ENCODE measurements at places on chromosomes 4 and X. TPM values are rescaled to one million over a fixed set of nuclear protein-coding genes. Genes with fewer than 3 reads are reported as not detected.
A peak's percentile ranks its signal among the peaks of the same experiment; 100 is the strongest.

GRCh38 chr4:76458825-76459224 is 23.8 kb downstream of the SHROOM3 start:
- no peak for DNase-seq

DNA sequence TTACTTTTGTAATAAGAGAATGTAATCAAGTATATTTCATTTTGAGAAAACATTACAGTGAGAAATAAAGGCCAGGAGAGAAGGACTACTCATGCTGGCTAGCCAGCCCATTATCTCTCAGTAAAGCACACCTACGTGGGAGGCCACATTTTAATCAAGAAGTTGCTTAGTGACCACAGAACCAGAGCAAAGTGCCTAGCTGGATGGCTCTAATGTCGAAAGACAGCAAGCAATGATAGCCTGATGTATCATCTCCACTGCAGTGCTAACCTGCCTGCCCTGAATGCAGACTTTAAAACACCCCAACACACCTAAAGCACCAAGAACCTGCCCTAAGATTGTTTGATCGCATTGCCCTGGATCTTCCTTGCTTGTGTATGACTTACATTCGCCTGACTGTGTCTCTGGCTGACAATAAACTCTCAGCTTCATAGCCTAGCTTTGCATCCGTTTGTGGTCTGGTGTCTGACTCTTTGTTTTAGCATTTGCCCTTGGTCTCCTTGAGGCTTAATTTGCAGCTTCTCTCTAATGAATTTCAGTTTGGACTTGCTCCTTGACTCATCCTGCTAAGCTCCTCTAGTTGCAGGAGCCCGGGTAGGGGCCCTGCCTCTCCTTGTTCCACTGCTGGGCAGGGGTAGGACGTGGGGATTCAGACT is 31.4 kb upstream of the SOWAHD start:
- no peak for DNase-seq

GRCh38 chr4:174152717-174153466 is 130.6 kb downstream of the FBXO8 start:
- no peak for DNase-seq

- DNase-seq, result no peak
Measured at GRCh38 chr4:185020863-185021761, 2.8 kb downstream of the HELT start.

PNMA5 gene
- total RNA-seq, result not detected

- DNase-seq, result no peak
Measured at GRCh38 chr4:8046925-8047541, 107.4 kb upstream of the AFAP1 start.

DNA sequence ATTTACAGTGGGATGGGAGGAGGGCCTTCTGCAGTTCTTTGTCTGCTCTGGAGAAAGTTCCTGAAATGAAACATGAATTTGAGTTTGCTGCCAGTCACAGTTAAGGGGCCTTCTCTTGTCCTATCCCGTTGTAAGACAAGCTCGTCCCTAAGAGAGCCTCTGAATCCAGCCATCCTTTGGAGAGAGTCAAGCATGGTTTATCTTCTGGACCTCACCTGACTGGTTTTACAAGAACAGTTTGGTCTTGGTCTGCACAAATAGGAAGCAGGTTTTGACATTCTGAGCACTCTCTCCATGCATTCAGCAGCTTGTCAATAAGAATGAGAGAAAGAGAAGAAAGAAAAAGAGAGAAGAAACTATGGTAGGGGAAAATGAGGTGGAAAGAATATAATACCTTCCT is 20.4 kb upstream of the TENM3 start:
- no peak for DNase-seq

DNA sequence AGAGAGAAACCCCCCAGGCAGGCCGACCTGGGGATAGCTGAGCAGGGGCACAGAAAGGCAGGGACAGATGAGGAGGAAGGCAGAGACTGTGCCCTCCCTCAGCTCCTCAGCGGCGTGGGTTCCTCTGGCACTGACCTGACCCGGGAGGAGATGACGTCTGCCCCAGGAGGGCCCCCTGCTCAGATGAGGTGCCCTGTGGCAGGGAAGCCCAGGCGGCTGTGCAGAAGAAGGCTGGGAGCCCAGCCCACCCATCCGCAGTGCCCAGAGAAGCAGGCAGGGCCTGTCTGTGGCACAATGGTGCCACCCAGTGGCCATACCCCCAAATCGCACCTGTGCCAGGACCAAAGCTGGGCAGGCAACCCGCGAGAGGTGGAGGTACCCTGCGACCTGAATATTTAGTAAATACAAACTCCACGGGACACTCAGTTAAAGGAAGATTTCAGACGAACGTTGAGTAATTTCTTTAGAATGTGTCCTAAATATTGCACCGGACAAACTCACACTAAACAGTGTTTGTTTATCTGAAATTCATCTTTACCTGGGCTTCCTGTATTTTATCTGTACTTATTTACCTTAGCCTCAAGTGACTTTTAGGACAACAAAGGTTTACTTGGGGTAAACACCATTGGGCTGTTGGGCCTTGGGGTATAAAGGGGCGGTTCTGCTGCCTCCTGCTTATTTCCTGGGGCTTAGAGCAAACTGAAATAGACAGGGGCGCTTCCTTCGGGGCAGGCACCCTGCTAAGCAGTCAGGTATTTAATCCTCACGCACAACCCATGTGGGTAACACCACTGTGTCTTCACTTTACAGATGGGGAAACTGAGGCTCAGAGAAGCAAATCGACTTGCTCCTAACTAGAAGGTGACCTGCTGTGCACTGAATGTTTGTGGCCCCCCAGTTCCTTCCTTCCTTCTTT is 46.5 kb upstream of the HMX1 start:
- DNase-seq, result peak; percentile 19

- DNase-seq, result no peak
Measured at GRCh38 chrX:31893525-31893924, 821.7 kb upstream of the FTHL17 start.

- peak; percentile 31 for DNase-seq
Measured at GRCh38 chrX:55767100-55767499, 49.6 kb downstream of the RRAGB start.

ASMT gene
- not detected for total RNA-seq

- DNase-seq, result no peak
Measured at GRCh38 chrX:23380581-23380980, 45.9 kb downstream of the PTCHD1 start.

EVC gene
- total RNA-seq, result 16.8 TPM

DNA sequence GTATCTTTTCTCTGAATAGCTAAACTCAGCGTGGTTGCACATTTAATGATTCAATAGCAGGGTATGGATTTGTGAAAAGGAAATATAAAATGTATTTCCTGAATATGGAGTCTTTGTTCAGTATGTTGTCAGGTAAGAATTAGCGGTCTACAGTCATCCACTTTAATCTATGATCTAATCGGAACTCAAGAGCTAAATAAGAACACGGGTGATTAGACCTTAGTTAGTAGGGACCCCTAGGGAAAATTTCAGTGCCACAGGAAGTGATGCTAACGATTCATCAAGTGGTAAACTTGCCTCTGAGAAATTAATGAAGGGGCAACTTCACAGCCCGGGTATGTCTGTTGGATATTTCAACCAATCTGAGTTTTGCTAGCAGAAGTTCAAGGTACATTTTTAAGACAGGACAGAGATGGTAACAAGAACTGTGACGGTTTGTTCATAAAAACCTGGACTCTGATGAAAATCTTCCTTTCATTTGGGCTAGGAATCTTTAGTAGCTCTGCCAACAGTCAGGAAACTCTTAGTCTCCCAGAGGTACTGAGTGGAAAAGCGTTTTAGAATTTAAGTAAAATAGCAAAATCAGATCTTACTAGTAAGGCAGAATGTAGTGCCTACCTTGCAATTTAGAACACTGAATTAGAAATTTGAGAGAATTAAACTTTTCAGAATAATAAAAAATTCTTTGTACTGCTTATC is 47.1 kb downstream of the PCDH7 start:
- DNase-seq, result no peak

WDR17 gene
- 0.83 TPM for total RNA-seq

IQCM gene
- total RNA-seq, result not detected

- DNase-seq, result no peak
Measured at GRCh38 chr4:6573986-6574746, 823 bp upstream of the MAN2B2 start.

- DNase-seq, result no peak
Measured at GRCh38 chr4:68218044-68218443, 27.4 kb downstream of the TMPRSS11B start.

DNA sequence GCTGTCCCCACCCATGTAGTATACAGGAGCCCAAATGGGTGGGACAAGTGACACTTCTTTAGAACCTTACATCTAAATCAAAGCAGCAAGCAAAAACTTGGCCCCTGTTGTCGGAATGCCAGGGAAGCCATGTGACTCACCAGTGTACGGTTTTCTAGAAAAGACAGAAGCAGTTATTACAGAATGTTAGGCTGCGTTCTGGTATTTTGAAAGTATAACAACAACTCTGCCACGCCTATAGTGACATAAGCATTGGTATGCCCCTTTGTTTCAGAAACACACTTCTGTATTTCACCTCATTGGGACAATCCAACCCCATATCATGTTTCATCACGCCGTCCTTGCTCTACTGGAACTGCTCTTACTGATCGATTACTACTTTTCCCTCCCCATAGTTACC is 14.8 kb downstream of the PDHA1 start:
- DNase-seq, result no peak

HEPH gene
- 23.5 TPM for total RNA-seq

DNA sequence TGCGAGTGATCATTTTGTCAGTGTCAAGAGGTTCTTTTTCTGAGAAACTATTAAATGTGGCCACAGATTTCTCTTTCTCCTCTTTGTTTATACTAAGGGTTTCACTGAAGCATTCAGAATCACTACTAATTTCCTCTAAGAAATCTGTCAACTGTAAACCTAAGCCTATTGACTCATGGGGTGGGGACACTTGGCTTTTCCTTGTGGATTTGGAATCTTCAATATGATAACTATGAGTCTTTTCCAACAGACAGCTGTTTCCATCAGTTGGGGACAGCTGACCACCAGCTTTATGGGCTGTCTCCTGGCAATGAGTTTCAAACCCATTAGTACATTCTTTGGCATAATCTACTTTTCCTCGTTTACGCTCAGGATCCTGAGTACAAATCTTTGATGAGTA is 13.8 kb downstream of the PGRMC1 start:
- DNase-seq, result no peak

P2RY8 gene
- not detected for total RNA-seq

IL2RG gene
- total RNA-seq, result not detected

GABRA4 gene
- total RNA-seq, result 1.8 TPM

DNA sequence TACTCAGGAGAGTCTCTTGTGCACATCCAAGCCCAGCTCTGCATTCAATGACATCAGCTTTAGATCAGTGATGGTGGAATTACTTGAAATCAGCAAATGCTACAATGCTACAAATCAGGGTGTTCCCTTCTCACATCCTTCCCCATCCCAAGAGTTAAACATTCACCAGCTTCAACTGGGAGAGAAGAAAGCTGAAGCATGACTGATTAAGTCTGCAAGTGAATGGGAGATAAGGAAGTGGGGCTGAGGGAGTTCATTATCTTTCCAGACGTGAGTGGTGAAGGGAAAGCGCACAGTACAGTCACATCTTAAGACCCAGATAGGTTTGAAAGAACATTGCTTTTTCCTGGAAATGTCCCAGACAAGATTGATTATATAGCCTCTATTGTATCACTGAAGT is 26.2 kb upstream of the MAP9 start:
- DNase-seq, result no peak

DNA sequence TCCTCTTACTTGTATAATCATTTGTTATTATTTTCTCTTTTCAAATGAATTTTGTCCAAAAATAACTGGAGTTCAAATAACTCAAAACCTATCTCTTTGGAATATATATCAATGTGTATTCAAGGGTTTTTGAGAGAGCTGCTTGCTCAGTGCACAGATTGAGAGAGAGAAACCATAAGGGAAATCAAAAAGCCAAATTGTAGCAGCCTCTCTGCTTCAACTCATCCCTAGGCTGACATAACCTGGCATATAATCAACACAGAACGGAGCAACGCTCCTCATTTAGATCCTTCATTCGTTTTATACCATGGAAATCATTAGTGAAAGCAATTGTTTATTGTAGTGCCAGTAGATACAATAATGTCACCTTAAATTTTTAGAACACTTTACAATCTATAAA is 1.8 kb upstream of the GPM6A start:
- no peak for DNase-seq

DNA sequence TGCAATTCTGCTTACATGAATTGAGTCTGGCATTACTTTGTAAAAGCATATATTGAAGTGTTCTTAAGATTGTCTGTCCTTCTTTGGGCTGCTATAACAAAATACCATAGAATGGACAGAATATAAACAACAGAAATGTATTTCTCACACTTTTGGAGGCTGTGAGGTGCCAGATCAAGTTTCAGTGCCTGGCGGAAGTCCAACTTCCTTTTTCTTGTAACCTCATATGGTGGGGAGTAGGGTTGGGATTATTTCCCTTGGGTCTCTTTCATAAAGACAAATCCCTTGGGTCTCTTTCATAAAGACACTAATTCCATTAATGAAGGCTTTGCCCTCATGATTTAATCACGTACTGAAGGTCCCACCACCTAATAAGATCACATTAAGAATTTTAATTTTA is 199.3 kb upstream of the GRID2 start:
- DNase-seq, result no peak

GRCh38 chr4:7192252-7193029 is at the start of gene SORCS2:
SORCS2 (plus strand) TSS chr4:7192538.
- peak; percentile 39 for DNase-seq

DNA sequence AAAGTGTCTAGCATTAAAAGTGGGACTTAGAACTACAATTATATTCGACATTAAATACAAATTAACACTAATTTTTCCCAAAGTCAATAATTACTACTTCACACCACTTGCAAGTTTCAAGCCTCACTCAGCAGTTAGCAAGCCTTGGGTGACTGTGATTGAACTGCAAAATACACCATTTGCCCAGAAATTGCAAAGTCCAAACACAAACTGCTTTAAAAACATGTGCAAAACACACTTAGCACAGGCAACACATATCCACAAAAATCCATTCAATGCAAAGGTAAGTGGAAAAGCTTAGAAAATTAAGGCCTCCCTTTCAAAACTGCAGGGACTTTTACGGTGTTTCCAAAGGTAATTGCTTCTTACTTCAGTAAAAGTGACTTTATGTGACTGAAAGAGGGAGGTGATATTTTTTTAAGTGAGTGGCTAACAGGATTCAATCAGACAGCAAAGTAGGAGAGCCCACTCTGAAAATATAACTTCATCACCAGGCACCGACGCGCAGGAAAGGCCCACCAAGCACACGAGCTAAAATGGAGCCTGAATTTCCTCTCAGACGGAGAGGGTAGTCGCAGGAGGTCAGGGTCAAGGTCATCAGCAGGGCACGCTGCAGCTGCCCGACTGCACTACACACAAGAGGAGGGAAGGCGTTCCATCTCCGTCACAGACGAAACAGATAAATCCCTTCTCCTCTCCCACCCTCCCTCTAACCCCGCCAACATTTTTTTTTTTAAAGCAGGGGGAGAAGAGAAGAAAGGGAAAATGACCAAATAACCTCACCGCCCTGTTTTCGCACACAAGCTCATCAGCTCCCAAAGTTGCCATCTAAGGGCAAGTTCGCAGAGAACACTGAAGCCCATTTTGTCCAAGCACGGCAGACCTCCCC is 3.1 kb downstream of the ZNF827 start:
- no peak for DNase-seq

GRCh38 chr4:13731019-13731418 is 103.5 kb upstream of the BOD1L1 start:
- DNase-seq, result no peak

ZMAT1 gene
- total RNA-seq, result not detected

Data from IMR-90 (cell line).